ENCODE measurements at places on chromosomes 7 and 10.

DNA sequence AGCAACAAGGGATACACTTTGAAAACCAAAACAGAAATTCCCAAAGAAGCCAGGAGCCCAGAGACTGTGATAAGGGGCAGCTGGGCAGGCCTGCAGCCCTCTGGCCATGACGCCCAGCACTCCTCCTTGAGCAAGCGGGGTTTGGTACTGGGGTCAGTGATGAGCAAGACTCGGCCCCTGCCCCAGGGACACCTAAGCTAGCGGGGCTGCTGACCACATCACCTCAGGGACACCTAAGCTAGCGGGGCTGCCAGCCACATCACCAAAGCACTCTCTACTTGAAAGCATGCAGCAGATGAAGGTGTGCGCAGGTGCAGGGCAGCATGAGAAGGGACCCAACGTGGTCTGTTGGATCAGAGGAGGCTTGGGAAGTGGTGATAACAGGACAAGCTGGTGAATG, 108.0 kb upstream of the PPP2R2D start:
- no peak for DNase-seq

- DNase-seq = no peak
These were observed 285.9 kb downstream of the CELF2 start for GRCh38 chr10:11303361-11304170.

- DNase-seq = no peak
These were observed 187.9 kb upstream of the MALRD1 start for GRCh38 chr10:18860631-18861240.

- DNase-seq = no peak
These were observed 104.7 kb downstream of the FGFR2 start for GRCh38 chr10:121493521-121493920.

DNA sequence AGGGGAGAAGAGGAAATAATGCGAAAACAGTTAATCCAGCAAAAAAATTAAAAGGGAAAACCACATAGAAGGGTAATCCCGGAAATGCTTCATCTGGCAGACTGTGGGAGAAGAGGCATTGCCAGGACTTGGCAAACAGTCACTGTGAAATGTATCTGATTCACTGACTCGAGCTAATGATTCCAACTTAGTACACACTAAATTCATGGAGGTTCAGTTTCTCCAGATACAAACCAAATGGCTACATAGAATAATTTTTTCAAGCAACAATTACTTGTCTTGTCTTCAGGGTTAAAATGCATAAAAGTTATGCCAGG, 36.4 kb downstream of the GDI2 start:
- DNase-seq = no peak

DNA sequence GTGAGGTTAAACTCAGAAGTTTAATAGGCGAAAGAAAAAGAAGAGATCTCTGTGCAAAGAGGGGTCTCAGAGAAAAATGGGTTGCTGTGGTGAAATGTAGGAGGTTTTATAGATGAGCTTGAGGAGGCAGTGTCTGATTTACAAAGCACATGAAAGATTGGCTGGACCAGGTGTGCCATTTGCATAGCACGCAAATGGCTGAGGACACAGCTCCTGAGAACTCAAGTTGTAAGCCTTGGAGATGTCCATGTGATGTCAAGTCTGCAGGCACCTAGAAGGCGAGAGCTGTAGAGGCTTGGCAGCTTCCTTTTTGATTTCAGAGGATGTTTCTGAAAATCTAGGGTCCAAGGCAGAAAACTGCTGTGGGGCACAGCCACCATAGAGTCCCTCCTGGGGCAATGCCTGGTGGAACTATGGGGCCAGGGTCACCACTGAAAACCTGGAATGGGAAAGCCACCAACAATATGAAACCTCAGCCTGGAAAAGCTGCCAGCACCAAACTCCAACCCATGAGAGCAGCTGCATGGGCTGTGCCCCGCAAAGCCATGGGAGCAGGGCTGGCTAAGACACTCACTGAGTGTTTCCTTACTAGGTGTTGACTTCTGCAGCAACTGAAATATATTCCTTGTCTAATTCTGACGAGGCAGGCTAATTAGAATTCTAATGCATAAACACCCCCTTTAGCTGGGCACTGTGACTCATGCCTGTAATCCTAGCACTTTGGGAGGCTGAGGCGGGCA, 96.9 kb upstream of the TNS3 start:
- DNase-seq = no peak

DNA sequence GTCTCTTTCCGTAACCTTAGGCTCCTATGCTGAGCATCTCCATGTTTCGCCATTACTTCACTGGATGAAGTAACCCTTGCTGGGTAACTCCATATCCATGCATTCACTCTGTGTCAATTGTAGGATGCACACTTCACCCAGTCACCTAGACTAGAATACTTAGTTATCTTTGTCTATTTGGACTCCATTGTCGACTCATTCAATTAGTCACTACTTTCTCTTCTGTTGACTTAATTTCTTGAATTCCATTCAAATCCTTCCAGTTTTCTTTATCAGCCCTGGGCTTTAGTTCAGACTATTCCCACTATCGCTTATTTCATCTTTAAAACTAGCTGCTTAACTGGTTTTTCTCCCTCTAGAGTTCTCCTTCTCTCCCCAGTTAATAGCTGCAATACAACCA, 111.3 kb upstream of the TNS3 start:
- no peak for DNase-seq

DNA sequence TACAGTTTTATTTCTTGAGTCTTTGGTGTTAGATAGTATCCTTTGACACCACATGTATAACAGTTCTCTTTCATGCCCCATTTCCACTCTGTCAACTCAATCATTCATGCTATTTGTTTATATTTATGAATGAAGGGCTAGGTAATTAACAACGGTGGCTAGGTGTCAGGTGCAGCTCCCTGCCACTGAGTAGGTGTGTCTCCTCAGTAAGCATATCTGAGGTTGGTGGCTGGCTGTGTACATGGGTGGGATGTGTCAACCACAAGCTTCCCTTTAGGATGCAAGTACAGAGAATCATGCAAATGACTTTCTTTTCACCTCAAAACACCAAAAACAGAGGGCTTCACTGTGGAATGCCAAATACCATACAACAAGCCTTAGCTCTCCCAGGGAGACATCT, 83.4 kb downstream of the ZNF365 start:
- no peak for DNase-seq

GRCh38 chr10:86691333-86692022, 23.2 kb downstream of the LDB3 start:
- no peak for DNase-seq

GRCh38 chr7:121304102-121304658, 24.6 kb upstream of the WNT16 start:
- DNase-seq = no peak

GRCh38 chr10:77332256-77332655, 305.4 kb downstream of the KCNMA1 start:
- DNase-seq = no peak

- no peak for DNase-seq
These were observed 258.5 kb downstream of the PTPRN2 start for GRCh38 chr7:158329014-158329610.

GRCh38 chr10:47195274-47195885, 104.6 kb upstream of the GDF10 start:
- DNase-seq = no peak
